Natural killer cell treated with Interleukin-12 subunit alpha and Interleukin-12 subunit beta and Interleukin-15 and Interleukin-18, amount 100 ng/mL, for 72 hours (primary cell): ENCODE measurements at places on chromosomes 1 and 21. TPM values are rescaled to one million over a fixed set of nuclear protein-coding genes. Genes with fewer than 3 reads are reported as not detected.

POU2F1 gene
- total RNA-seq, result 40.2 TPM

SYT6 gene
- total RNA-seq, result not detected

ADAM30 gene
- total RNA-seq, result not detected

SLAMF7 gene
- 1,669 TPM for total RNA-seq

CASP9 gene
- total RNA-seq, result 18.0 TPM

SPRR4 gene
- not detected for total RNA-seq

PER3 gene
- total RNA-seq, result 3.7 TPM

SGIP1 gene
- not detected for total RNA-seq

TNFRSF14 gene
- total RNA-seq, result 118 TPM

YRDC gene
- 82.9 TPM for total RNA-seq

LEPR gene
- total RNA-seq, result 1.5 TPM

HFM1 gene
- total RNA-seq, result not detected

DDX59 gene
- 27.5 TPM for total RNA-seq

SERTAD4 gene
- total RNA-seq, result not detected

VWA5B1 gene
- not detected for total RNA-seq

SMCP gene
- not detected for total RNA-seq

ANKRD35 gene
- total RNA-seq, result 0.14 TPM

ATP1A2 gene
- not detected for total RNA-seq

SMIM1 gene
- not detected for total RNA-seq

ARMH1 gene
- total RNA-seq, result 8.7 TPM

FYB2 gene
- not detected for total RNA-seq

SPATA21 gene
- not detected for total RNA-seq

ZMYND12 gene
- not detected for total RNA-seq

KRTAP19-3 gene
- not detected for total RNA-seq

RBM11 gene
- not detected for total RNA-seq

ZNF672 gene
- total RNA-seq, result 59.7 TPM

MSH4 gene
- total RNA-seq, result 0.19 TPM

SIM2 gene
- 0.47 TPM for total RNA-seq

FCRL2 gene
- total RNA-seq, result not detected

FAM3B gene
- not detected for total RNA-seq

AGL gene
- 10.3 TPM for total RNA-seq

IER5 gene
- 57.1 TPM for total RNA-seq

FCRL1 gene
- total RNA-seq, result not detected

TLCD4 gene
- not detected for total RNA-seq

TLR5 gene
- 0.38 TPM for total RNA-seq

ICOSLG gene
- total RNA-seq, result 0.56 TPM
